Activated CD4-positive, alpha-beta T cell treated with anti-CD3 and anti-CD28 coated beads, Interleukin-2, amount 10 ng/mL, durations not matched to agents 7 days and 5 days (primary cell): ENCODE measurements at places on chromosomes 16 and 17. TPM values are rescaled to one million over a fixed set of nuclear protein-coding genes. Genes with fewer than 3 reads are reported as not detected.

The NEURL4 gene
- total RNA-seq: 38.1 TPM

The AATF gene
- total RNA-seq: 79.6 TPM

The TXNL4B gene
- total RNA-seq: 14.8 TPM

The TEX14 gene
- 0.27 TPM for total RNA-seq

The C17orf50 gene
- total RNA-seq: not detected

The PMM2 gene
- total RNA-seq: 38.9 TPM

The PRSS36 gene
- 1.7 TPM for total RNA-seq

The OR1F1 gene
- not detected for total RNA-seq

- peak; percentile 84 for DNase-seq
- H3K4me3 ChIP-seq: peak overlapping the region; percentile 61
These were observed 5.6 kb downstream of the GLG1 start for GRCh38 chr16:74601126-74601871.

GRCh38 chr16:11536104-11536866 lies 50.4 kb downstream of the LITAF start:
- H3K4me3 ChIP-seq: no peak overlapping the region
- H3K36me3 ChIP-seq: no peaks in the 10 kb centered on the region
- no peak overlapping the region for H3K27ac ChIP-seq
- H3K4me1 ChIP-seq: peaks cover 18% of the 10 kb centered on the region

DNA sequence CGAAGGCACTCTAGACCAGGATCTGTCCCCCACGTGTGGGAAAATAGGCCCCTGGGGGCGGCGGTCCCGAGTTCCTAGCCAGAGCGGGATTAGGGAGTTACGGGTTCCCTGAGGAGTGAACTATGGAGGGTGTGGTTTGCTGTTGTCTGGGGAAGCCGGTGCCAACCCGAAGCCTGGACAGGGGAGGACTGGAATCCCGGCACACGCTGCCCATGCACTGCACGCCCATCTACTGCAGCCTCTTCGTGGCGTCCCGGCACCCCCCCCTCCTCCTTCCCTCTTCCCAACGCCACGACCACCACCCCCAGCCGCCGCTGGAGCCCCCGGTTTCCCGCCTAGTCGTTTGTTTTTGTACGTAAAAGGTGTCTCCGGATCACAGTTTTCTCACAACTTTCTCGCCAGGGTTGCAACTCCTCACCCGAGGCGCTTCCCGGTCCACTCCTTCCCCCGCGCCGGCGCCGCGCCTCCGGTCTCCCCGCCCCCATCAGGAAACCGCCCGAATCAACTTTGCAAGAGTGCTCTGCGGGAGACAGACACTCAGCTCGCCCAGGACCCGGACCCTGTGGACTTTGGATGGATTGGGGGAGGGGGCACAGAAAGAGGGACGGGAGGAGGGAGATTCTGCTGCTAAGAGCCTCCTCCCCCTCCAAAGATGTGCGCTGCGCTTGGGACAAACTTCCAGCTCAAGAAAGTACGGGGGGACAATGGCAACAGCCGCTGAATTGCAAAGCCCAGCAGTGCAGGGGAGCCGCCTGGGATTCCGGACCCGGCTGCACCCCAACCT lies 1.4 kb upstream of the LHX1 start:
- H3K27me3 ChIP-seq: peaks cover 91% of the 10 kb centered on the region
- peaks cover 12% of the 10 kb centered on the region for H3K36me3 ChIP-seq
- H3K4me3 ChIP-seq: peak overlapping the region; percentile 40

- peaks cover 9% of the 10 kb centered on the region for H3K4me1 ChIP-seq
- H3K27me3 ChIP-seq: no peaks in the 10 kb centered on the region
- no peaks in the 10 kb centered on the region for H3K36me3 ChIP-seq
These were observed 201.9 kb downstream of the CCDC182 start for GRCh38 chr17:57543230-57543629.

DNA sequence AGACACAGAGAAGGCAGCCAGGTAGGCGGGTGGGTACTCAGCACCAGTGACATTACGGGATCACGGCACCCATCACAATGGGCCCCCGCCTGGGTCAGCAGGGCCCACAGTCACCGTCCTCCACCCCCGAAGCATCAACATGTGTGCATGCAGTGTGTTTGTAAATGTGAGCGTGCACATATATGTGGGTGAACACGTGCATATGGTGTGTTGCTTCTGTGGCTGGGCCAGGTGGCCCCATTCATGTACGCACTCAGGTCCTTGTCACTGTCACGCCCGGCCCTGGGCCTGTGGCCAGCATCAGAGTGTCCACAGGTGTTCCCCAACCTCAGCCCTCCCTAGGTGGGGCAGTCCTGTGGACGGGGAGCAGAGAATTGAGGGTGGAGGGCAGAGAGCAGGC lies 37.1 kb downstream of the TNFRSF13B start:
- H3K4me3 ChIP-seq: no peak overlapping the region
- no peaks in the 10 kb centered on the region for H3K27me3 ChIP-seq
- H3K4me1 ChIP-seq: no peaks in the 10 kb centered on the region

DNA sequence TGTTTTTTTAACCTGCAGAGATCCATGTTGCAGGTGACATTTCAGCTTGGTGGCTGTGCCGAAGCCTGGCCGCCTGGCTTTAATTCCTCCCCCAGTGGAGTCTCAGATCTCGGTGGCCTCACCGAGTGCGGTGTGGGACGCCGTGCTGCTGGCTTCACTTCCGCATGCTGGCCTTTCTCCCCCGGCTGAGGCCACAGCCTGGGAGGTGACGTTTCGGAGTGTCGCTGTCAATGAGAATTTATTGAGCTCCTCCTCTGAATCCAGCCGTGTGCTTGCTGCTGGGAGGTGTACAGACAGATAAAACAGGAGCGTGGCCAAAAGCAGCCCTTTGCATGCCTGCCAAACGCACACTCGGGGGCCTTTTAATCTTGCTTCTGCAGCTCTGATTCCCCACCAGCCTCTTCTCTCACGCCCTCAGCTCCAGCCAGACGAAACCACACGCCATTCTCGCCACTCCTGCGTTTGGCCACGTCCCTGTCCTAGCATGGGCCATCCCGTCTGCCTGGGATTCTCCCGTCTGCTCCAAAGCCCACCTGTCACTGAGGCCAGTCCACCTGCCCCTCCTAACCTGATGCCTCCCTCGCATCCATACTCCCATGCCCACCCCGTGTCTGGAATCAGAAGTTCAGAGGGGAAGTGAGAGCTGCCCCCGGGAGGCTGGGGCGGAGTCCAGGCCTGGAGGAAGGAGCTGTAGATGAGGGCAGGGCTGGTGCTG lies 3.6 kb downstream of the GSE1 start:
- peak overlapping the region; percentile 66 for H3K27ac ChIP-seq
- H3K36me3 ChIP-seq: no peaks in the 10 kb centered on the region
- peaks cover 14% of the 10 kb centered on the region for H3K27me3 ChIP-seq
- H3K4me3 ChIP-seq: peak overlapping the region; percentile 50

DNA sequence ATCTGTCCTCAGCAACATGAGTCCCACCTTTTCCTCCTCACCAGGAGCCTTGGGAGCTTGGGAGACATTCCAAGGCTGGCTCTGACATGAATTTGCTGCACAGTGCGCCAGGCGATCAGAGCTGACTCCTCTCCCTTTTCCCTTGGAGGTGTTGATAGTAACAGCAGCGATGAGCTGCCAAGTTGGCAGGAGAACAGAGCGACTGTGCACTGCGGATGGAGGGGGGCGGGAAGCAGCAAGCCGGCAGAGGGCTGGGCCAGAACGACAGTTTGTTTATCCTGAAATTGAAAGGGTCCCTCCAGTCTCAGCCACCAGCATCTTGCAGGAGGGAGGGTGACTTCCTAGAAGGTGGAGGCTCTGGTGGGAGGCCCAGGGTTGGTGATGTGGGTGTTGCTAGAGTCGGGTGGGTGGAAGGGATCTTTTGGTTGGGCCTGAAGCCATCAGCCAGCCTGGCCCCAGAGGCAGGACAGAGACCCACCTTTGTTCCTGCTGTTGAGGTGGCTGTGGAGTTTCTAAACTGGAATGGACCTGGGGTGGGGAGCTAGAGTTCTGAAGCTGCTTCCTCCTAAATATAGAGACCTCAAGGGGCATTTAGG lies 22.5 kb upstream of the DYNLL2 start:
- peaks cover 7% of the 10 kb centered on the region for H3K27me3 ChIP-seq
- H3K4me1 ChIP-seq: no peaks in the 10 kb centered on the region
- H3K27ac ChIP-seq: no peak overlapping the region

- DNase-seq: no peak
- peaks cover 76% of the 10 kb centered on the region for H3K36me3 ChIP-seq
- H3K27me3 ChIP-seq: no peaks in the 10 kb centered on the region
- no peak overlapping the region for H3K4me3 ChIP-seq
These were observed 30.2 kb downstream of the XPO6 start for GRCh38 chr16:28181515-28181914.

- peaks cover 47% of the 10 kb centered on the region for H3K4me1 ChIP-seq
- H3K4me3 ChIP-seq: no peak overlapping the region
- DNase-seq: no peak
- no peaks in the 10 kb centered on the region for H3K27me3 ChIP-seq
- H3K27ac ChIP-seq: peak overlapping the region; percentile 87
- peaks cover 64% of the 10 kb centered on the region for H3K36me3 ChIP-seq
These were observed 45.6 kb downstream of the ADCY7 start for GRCh38 chr16:50311891-50312501.

- H3K4me1 ChIP-seq: peaks cover 45% of the 10 kb centered on the region
- peak overlapping the region; percentile 20 for H3K4me3 ChIP-seq
- peak overlapping the region; percentile 98 for H3K27ac ChIP-seq
These were observed 15.1 kb upstream of the BAIAP2 start for GRCh38 chr17:81019563-81020442.

DNA sequence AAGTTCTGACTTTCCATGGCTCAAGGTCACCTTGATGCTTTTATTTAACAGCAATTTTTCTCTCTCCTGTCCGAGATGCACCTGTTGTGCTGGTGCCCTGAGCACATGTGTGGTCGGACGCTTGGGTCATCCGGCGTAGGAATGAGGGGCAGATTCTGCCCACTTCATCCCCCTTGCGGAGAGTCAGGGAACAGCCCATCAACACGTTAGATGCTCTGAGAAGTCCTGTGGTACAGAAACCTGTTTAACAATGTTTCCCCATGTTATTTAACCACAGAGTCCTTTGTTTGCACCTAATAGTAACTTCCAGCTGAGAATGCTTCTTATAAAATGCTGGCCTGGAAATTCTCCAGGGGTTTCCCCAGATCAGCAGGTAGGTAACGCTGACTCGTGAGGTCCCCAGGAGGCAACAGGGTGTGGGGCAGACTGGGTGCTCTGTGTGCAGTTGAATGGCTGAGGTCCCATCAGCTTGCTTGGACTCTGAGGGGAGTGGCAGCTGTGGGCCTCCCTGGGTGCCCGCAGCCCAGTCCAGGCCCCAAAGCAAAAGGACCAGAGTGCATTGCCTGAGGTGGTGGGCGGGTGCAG lies 17.8 kb downstream of the DOC2B start:
- no peak for DNase-seq
- H3K27ac ChIP-seq: no peak overlapping the region
- H3K27me3 ChIP-seq: no peaks in the 10 kb centered on the region
- H3K36me3 ChIP-seq: no peaks in the 10 kb centered on the region
- H3K4me3 ChIP-seq: no peak overlapping the region

- H3K27me3 ChIP-seq: peaks cover 22% of the 10 kb centered on the region
- H3K4me3 ChIP-seq: no peak overlapping the region
- H3K4me1 ChIP-seq: no peaks in the 10 kb centered on the region
- no peaks in the 10 kb centered on the region for H3K36me3 ChIP-seq
- no peak overlapping the region for H3K27ac ChIP-seq
These were observed 85.1 kb downstream of the RGS9 start for GRCh38 chr17:65222214-65222738.

GRCh38 chr17:62672957-62673356 lies 45.5 kb downstream of the MRC2 start:
- DNase-seq: no peak
- H3K36me3 ChIP-seq: no peaks in the 10 kb centered on the region
- H3K27ac ChIP-seq: no peak overlapping the region
- H3K4me1 ChIP-seq: peaks cover 5% of the 10 kb centered on the region

GRCh38 chr16:86757704-86758040 lies 179.3 kb downstream of the FOXL1 start:
- no peak for DNase-seq
- no peak overlapping the region for H3K27ac ChIP-seq
- no peaks in the 10 kb centered on the region for H3K36me3 ChIP-seq
- H3K4me3 ChIP-seq: no peak overlapping the region

- H3K36me3 ChIP-seq: no peaks in the 10 kb centered on the region
These were observed 2.4 kb upstream of the C1QTNF8 start for GRCh38 chr16:1098266-1098991.

DNA sequence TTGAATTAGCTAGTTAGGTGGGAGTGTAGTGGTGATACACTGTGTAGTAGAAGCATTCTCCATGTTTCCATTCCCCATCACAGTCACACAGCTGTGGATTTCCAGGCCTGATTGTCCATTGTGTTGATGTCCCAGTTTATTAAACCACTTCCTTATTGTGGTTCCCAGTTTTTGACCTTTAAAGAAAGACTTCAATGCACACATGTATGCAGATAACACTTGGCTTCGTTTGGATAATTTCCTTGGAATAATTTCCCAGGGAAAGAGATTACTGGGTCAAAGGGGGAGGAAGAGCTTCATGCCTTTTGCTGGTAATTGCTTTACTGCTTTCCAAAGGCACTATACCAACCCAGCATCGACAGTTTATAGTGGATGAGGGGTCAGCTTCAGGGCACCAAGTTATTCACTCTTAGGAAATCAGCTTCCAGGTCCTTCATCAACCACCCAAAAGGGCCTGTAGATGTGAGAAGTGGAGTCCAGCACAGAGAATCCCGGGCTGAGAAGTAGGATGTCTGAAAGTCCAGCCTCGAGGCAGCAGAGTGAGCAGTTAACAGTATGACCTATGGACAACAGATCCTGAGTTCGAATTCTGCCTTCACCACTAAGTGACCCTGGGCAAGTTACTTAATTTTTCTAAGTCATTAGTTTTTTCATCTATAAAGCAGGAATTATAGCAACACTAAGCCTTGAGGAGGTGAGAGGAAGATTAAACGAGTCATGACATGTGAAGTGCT lies 31.3 kb upstream of the TNS4 start:
- peaks cover 8% of the 10 kb centered on the region for H3K36me3 ChIP-seq

GRCh38 chr16:76835779-76836300 lies 355.1 kb upstream of the MON1B start:
- H3K27me3 ChIP-seq: no peaks in the 10 kb centered on the region
- H3K4me1 ChIP-seq: no peaks in the 10 kb centered on the region
- no peak overlapping the region for H3K27ac ChIP-seq
- no peaks in the 10 kb centered on the region for H3K36me3 ChIP-seq

GRCh38 chr16:2713523-2713922 lies 6.5 kb downstream of the PRSS27 start:
- H3K4me1 ChIP-seq: peaks cover 10% of the 10 kb centered on the region
- no peaks in the 10 kb centered on the region for H3K27me3 ChIP-seq
- no peak for DNase-seq
- no peak overlapping the region for H3K4me3 ChIP-seq
